ENCODE measurements at places on chromosomes 3 and 15. TPM values are rescaled to one million over a fixed set of nuclear protein-coding genes. Genes with fewer than 3 reads are reported as not detected.

A4GNT gene
- not detected for total RNA-seq

NEK11 gene
- 1.2 TPM for total RNA-seq

TSC22D2 gene
- total RNA-seq, result 22.7 TPM

TUSC7 gene
- not detected for total RNA-seq

CNTN6 gene
- total RNA-seq, result 0.07 TPM

CHST13 gene
- 0.45 TPM for total RNA-seq

CFAP91 gene
- total RNA-seq, result 0.45 TPM

GATM gene
- 56.4 TPM for total RNA-seq

SV2B gene
- 2.5 TPM for total RNA-seq

CFAP100 gene
- not detected for total RNA-seq

ATG7 gene
- total RNA-seq, result 15.9 TPM

OIP5 gene
- not detected for total RNA-seq

SLC15A2 gene
- total RNA-seq, result 6.8 TPM

KAT2B gene
- 111 TPM for total RNA-seq

FGF7 gene
- total RNA-seq, result 34.6 TPM

PPCDC gene
- 5.1 TPM for total RNA-seq

PLA2G4E gene
- not detected for total RNA-seq

MTFMT gene
- 20.4 TPM for total RNA-seq

PP2D1 gene
- total RNA-seq, result not detected

UBA7 gene
- total RNA-seq, result 26.7 TPM

NR2E3 gene
- total RNA-seq, result not detected

ST8SIA2 gene
- 3.0 TPM for total RNA-seq

TGM5 gene
- total RNA-seq, result not detected

CTXN2 gene
- total RNA-seq, result not detected

Data from left ventricle myocardium superior (tissue), 1 donor.